Urothelium cell line (cell line): ENCODE measurements at places on chromosomes 1 and 21.
A peak's percentile ranks its signal among the peaks of the same experiment; 100 is the strongest.

GRCh38 chr1:1969505-1969900 lies 34.1 kb downstream of the CFAP74 start:
- no peak for DNase-seq

GRCh38 chr1:172431721-172432192 lies 11.3 kb downstream of the C1orf105 start:
- no peak for DNase-seq

GRCh38 chr1:243267914-243268653 lies 12.2 kb downstream of the SDCCAG8 start:
- DNase-seq, result no peak

DNA sequence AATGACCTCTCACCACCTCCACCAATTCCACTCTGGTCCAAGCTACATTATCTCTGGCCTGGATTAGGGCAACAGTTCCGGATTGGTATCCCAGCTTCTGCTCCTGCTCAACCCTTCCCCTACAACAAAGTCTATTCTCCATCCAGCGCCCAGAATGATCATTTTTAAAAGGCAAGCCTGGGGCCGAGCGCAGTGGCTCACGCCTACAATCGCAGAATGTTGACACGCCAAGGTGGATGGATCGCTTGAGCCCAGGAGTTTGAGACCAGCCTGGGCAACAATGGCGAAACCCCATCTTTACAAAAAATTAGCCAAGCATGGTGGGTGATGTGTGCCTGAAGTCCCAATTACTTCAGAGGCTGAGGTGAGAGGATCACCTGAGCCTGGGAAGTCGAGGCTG lies 2.2 kb downstream of the LYST start:
- no peak for DNase-seq

DNA sequence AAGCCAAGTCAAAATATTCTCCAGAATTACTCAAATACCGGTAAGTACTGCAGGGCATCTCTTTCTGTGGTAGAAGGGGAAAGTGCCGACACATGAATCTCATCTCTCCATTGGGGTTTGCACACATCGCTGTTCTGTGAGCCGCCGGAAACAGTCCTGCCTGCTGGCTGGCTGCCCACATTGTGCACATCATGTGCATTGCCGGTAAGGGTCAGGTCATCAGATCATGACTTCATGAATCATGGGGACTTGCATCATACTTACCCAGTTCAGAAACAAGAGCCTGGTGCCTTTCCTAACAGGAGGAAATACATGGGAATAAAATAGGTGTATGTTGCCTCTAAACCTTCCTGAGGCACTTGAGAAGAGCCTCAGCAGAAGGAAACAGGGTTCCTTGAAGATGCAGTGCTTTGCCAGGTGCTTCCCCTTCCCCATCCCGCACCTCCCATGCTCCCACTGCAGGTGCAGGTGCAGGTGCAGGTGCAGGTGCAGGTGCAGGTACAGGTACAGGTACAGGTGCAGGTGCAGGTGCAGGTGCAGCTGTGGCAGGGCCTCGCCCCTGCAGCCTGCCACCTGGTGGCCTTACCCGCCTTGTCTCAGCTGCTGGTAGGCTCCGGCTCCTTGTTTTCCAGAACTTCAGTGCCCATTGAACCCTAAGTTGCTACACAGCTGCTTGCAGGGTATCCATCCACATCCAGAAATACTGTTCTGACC lies 26.5 kb downstream of the GPR137B start:
- peak; percentile 61 for DNase-seq
